ENCODE measurements at places on chromosomes 5 and 9. TPM values are rescaled to one million over a fixed set of nuclear protein-coding genes. Genes with fewer than 3 reads are reported as not detected.

- peak; percentile 10 for DNase-seq
Measured at GRCh38 chr5:138243794-138244193, 30.6 kb downstream of the GFRA3 start.

DNA sequence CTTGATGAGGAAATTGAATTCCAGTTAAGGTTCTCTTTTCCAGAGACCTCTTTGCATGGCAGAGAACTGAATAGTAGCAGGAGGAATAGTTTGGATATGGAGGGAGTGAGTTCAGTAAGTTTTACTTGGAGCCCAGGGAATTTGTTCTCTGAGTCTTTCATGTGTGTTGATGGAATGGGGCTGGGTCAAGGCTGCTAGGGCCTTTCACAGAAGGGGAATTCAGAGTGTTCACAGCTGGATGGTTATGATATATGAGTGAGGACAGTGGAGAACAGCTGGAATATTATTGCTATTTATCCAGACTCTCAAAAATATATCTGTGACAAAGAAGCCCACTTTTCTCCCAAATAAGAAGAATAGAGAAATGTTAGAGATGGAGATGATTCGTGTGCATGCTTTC lies 372.8 kb downstream of the PLK2 start:
- no peak for DNase-seq

The HAND1 gene
- not detected for total RNA-seq

DNA sequence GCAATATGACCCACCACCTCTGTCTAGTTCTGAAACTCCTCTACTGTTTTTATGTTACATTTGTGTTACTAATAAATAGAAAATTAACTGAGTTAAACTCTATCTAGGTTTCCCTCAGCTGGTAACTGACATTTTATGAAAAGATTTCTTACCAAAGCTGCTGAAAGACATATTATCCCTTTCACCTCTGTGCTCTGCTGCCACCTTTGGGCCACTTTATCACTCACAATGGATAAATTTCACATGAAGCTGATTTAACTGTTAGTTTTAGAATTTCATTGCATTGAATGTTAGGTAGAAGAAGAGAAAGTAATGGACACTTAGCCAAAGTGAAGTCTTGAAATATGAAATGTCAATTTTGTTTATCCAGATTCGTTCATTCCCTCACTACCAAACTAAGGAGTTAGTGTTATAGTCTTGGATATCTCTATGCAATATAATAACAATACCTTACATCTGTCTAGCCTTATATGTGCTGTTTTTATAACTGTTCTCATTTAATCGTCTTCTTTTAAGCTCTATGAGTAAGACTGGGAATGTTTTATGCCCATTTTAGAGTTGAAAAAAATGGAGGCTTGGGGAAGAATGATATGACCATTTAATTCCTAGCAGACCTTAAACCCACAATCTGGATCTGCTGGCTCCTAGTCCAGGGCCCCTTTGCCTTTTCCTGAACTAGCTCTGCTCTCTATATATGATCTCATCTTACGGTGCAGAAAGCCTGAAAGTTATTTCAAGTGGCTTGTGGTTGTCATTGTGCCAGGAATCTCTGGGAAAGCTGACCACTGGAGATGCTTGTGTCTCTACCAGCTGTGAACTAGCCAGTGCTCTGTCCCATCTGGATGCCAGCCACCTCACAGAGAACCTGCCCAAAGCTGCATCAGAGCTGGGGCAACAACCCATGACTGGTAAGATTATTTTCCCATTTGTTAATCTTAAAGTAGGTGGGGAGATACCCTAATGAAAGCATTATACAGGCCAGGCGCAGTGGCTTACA lies 97.1 kb downstream of the GOLPH3 start:
- DNase-seq: peak; percentile 70

- DNase-seq: peak; percentile 60
Measured at GRCh38 chr5:141742866-141743851, 61.1 kb upstream of the ARAP3 start.

GRCh38 chr9:28938981-28939380 lies 1365.7 kb upstream of the C9orf72 start:
- DNase-seq: no peak

GRCh38 chr5:153552886-153553285 lies 62.4 kb downstream of the GRIA1 start:
- DNase-seq: no peak

DNA sequence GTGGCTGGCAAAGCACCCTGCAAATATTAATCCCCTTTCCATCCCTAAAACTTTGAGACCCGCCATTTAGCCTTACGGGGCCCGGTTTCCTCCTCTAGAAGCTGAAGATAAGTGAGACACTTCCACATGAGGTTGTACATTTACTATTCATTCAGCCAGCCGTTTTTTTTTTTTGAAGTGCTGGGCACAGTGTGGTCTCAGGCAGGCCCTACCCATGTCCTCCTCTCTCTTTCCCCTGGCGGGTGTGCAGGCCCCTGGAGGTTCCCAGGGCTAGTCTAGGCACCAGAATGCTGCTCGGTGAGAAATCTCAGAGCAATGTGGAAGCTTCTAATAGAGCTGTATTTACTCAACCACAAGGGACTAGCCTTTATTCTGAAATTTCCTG lies 107.4 kb upstream of the LARP1 start:
- peak; percentile 15 for DNase-seq

The AMBP gene
- total RNA-seq: not detected

The DND1 gene
- total RNA-seq: 0.22 TPM

DNA sequence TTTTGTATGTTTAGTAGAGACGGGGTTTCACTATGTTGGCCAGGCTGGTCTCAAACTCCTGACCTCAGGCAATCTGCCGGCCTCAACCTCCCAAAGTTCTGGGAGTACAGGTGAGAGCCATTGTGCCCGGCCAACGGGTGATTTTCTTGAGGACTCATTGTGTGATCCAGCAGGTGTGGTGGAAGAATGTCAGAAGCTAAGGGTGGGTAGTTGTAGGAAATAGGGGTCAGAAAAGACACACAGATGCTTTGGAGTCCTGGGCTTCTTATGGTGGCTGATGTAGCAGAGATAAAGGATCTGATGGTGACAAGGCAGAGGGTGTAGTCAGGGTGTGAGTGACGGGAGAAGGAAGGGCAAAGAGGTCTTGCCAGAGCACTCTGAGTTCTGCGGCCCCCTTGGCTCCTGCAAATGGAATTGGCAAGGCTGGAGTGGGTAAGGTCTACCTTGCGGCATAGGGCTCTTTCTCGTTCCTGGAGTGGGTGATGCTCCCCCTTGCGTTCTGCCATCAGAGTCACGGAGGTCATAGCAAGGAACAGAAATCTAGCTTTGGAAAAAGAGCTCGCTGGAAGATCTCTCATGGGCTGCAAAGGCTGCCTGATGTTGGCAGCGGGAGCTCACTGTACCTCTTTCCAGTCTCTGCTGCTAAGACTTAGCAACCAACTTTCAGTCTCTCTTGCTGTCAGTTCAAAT lies 97.2 kb downstream of the SREK1 start:
- no peak for DNase-seq

- no peak for DNase-seq
Measured at GRCh38 chr5:62041156-62041756, 264.8 kb upstream of the KIF2A start.

The PCDHA13 gene
- not detected for total RNA-seq

The HARS1 gene
- total RNA-seq: 75.7 TPM

DNA sequence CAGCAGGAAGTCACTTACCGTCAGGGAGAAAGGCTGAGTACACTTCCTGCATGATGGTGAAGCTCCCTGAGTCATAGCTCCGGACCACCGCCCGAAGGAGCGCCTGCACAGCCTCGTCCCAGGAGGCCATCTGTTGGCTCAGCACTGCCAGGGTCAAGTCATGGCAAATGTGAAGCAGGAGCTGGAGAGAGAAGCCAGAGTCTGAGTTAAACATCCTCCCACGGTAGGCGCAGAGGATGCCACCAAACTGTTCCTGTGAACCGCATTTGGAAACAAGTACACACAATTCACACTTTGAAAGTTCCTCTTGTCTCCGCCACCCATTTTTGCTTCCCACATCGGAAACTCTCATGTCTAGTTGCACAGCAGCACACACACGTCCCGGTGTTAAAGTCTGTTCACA lies 33.9 kb downstream of the CNOT8 start:
- no peak for DNase-seq

GRCh38 chr5:124419531-124419930 lies 326.9 kb downstream of the ZNF608 start:
- DNase-seq: no peak

- peak; percentile 26 for DNase-seq
Measured at GRCh38 chr5:172403189-172403796, 51.0 kb downstream of the SH3PXD2B start.

DNA sequence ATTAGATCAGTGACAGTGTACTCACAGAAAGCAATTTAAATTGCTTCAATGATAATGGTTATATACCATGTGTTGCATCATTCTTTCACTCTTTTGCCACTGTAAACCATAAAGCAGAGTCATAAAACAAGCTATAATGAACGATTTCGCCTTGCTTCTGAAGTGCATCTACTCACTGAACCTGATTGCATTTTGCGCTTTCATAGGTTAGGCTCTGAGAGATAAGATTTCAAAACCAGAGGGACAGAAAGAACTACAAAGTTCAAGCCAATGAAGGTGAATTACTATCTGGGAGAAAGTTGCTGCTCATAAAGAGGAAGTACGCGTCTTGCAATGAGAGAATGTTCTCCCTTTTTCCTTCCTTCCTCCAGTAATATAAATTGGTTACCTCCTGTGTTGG lies 412.7 kb downstream of the CETN3 start:
- no peak for DNase-seq

DNA sequence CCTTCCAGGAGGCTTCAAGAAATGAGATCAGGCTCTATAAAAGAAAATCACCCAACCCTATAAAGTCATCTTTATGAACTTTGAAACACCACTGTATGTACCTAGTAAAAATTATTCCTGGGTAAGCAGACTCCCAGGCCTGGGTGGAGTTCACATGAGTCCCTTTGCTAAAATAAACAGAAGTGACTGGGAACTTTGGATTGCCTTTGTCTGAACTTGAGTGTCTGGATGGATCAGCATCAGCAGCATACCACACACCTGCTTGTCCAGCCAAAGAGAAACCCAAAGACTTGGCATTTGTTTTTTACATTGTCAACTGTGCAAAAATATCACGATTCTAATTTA lies 79.6 kb upstream of the CDKN2B start:
- no peak for DNase-seq

- DNase-seq: no peak
Measured at GRCh38 chr5:65823204-65823603, 101.2 kb downstream of the NLN start.

GRCh38 chr5:115424030-115424429 lies 120.5 kb downstream of the FEM1C start:
- no peak for DNase-seq

- DNase-seq: peak; percentile 83
Measured at GRCh38 chr9:72675586-72675985, 154.2 kb downstream of the TMC1 start.

DNA sequence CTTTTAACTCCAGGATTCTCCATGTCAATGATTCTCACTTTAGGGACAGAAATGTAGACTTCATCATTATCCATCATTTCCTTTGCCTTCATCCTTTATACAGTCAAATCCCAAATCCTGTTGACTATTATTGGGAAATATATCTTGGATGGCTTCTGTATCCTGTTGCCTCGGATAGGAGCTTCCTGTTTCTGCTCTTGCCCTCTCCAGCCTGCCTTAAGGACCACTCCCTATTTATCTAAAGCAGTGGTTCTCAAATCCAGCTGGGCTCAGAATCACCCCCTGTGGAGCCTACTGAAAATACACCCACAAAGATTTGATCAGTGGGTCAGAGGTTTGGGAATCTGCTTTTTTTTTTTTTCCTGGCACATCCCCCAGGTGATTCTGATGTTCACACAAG lies 8.5 kb downstream of the AFAP1L1 start:
- no peak for DNase-seq

GRCh38 chr9:5947912-5948311 lies 57.2 kb downstream of the MLANA start:
- DNase-seq: no peak

- no peak for DNase-seq
Measured at GRCh38 chr9:135565141-135565628, 3.6 kb downstream of the PAEP start.

GRCh38 chr9:98142925-98143481 lies 24.0 kb upstream of the TRIM14 start:
- no peak for DNase-seq

- DNase-seq: no peak
Measured at GRCh38 chr5:126492939-126493338, 69.7 kb downstream of the GRAMD2B start.

- DNase-seq: peak; percentile 68
Measured at GRCh38 chr9:37622462-37622861, 28.3 kb upstream of the FRMPD1 start.

GRCh38 chr9:110015759-110016158 lies 192.2 kb downstream of the C9orf152 start:
- peak; percentile 68 for DNase-seq

GRCh38 chr9:136614372-136614922 lies 48.3 kb upstream of the EGFL7 start:
- peak; percentile 23 for DNase-seq

- no peak for DNase-seq
Measured at GRCh38 chr5:173243831-173244305, 8.9 kb upstream of the NKX2-5 start.

The SOX30 gene
- total RNA-seq: not detected

DNA sequence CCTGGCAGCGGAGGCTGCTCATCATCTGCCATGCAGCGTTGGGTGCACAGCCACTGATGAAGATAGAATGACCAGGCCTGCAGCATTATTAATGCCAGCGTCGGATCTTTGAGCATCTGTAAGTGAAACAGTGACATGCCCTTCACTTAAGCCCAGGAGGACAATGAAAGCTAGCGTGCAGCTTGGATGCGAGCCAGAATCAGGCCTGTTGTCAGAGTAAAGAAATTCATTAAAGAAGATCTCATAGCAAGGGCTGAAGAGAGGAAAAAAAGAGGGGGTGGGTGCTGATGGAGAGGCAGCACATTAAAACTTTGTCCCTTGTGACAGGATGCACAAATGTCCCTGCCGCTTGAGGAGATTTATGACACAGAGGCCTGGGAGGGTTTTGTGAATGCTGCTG lies 186.1 kb upstream of the MAST4 start:
- DNase-seq: no peak

DNA sequence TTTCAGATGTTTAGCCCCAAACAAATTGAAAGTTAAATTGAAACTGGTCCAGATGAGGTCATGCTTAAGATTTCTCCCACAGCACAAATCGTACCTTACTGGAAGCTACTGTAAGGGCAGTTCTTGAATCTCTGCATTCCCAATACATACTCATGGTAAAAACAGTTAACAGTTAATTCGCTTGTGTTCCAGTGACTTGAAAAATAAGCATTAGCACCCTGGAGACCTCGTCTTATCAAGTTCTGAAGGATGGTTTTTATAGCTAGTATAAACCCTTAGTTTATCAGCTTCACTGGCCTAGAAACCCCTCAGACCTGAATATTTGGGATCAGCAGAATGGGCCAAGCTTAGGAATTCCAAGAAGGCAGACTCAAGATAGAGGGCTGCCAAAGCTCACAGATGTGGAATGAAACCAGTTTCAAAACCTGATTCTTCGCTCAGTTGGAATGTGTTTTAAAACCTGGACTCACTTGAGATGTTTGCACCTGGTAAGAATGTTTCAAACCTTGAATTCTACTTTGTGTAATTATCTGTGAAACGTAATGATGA lies 103.6 kb downstream of the C9orf152 start:
- DNase-seq: peak; percentile 41
